GM23338 (cell line): ENCODE measurements at places on chromosomes 11 and 22.

- no peaks in the 10 kb centered on the region for H3K27me3 ChIP-seq
- peak; percentile 77 for DNase-seq
- H3K36me3 ChIP-seq, result no peaks in the 10 kb centered on the region
- no peak overlapping the region for H3K27ac ChIP-seq
- no peak overlapping the region for H3K4me3 ChIP-seq
Measured at GRCh38 chr11:113896156-113896879, 8.3 kb upstream of the HTR3B start.

- no peaks in the 10 kb centered on the region for H3K27me3 ChIP-seq
- no peaks in the 10 kb centered on the region for H3K36me3 ChIP-seq
- no peak for DNase-seq
- no peak overlapping the region for H3K27ac ChIP-seq
- H3K4me3 ChIP-seq, result no peak overlapping the region
Measured at GRCh38 chr11:35367491-35367890, 51.9 kb downstream of the SLC1A2 start.

DNA sequence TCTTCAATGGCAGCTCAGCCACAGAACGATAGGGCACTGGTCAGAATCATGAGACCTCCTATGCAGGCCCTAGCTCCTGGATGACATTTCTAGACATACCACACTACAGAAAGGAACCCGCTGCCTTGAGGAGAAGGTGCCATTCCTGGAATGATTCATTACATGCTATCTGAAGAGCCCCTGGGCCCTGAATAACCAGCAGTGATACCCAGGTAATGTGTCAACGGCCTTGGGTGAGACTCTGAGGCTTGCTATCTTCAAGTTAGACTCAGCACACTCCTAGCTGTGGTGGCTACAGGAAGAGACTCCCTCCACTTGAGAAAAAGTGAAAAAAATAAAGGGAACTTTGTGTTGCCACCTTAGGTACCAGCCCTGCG, 161.2 kb upstream of the GRIA4 start:
- no peaks in the 10 kb centered on the region for H3K27me3 ChIP-seq
- no peaks in the 10 kb centered on the region for H3K36me3 ChIP-seq
- DNase-seq, result no peak
- no peak overlapping the region for H3K4me3 ChIP-seq
- H3K4me1 ChIP-seq, result no peaks in the 10 kb centered on the region

DNA sequence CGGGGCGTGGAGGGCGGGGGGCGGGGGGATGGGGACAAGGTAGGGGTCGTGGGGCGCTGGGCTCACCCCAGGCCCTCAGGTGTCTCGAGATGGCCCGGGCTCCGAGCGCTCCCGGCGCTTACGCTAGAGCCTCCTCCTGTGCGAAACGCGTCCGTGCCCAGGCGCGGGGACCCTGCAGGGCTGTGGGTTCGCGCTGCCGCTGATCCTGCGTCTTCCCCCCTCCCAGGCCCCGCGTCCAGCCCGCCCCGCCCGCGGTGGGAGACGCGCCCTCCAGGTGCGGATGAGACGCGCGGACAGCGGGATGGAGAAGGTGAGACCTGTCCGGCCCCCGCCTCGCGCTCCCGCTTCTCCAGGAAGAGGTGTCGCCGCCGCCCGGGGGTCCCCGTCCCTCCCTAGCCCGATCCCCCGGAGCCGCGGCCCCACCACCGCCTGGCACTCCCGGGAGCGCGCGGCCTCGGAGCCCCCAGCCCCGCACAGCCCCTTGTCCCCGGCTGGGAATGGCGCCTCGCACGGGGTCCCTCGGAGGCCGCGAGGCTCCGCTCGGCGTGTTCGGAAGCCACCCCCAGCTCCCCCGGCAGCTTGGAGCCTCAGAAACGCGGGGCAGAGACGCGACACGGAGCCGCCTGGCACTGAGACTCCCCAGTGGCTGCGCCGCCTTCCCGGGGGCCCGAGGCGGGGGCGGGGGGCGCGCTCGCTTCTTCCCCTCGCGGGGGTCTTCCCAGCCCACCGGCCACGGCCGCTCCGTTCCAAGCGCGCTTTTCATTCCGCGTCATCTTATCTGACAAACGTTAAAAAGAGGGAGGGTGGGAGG, 27.6 kb upstream of the TOLLIP start:
- no peaks in the 10 kb centered on the region for H3K36me3 ChIP-seq
- H3K27me3 ChIP-seq, result peaks cover 32% of the 10 kb centered on the region
- peaks cover 7% of the 10 kb centered on the region for H3K4me1 ChIP-seq
- H3K27ac ChIP-seq, result no peak overlapping the region

DNA sequence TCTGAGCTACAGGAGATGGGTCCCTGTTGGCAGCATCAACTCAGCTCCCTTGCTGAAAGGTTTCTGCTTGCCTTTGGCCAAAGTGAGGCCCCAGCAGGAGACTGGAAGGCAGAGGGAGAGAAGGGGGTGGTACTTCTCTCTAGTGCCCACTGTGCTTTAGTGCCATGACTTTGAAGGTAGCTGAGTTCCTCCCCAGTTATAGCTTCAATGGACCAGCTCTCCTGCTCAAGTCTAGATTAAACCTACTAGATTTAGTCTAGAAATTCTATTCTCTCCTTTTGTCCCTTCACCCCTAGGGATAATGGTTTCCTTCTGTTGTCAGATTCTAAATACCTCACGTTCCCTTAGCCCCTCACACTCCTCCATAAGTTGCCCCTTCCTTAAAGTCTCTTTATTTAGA, 119.2 kb downstream of the TIMP3 start:
- peaks cover 8% of the 10 kb centered on the region; the same call in 1 of the 2 replicates for H3K36me3 ChIP-seq
- H3K4me3 ChIP-seq, result no peak overlapping the region
- H3K27me3 ChIP-seq, result no peaks in the 10 kb centered on the region
- H3K27ac ChIP-seq, result no peak overlapping the region
